ENCODE measurements at places on chromosomes 4 and X.

- DNase-seq = no peak
These were observed 797 bp downstream of the TXLNG start for GRCh38 chrX:16786791-16787735.

DNA sequence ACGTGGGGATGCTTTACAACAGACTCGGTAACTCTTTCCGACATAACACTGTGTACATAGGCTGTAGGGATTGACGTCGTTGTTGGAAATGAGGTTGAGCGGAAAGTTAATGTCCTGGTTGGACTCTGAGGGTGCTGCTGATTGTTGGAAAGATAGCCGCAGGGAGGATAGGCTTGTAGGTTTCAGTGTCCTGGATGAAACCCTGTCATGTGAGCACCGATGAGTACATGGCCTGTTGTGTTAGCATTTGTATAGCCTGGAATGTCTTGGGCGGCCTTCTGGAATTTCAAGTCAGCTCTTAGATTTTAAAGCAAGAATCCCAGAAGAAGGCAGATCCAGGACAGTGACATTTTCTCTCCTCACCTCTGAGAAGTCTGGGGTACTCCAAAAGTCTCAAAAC, 63.3 kb downstream of the TBC1D14 start:
- DNase-seq = no peak

DNA sequence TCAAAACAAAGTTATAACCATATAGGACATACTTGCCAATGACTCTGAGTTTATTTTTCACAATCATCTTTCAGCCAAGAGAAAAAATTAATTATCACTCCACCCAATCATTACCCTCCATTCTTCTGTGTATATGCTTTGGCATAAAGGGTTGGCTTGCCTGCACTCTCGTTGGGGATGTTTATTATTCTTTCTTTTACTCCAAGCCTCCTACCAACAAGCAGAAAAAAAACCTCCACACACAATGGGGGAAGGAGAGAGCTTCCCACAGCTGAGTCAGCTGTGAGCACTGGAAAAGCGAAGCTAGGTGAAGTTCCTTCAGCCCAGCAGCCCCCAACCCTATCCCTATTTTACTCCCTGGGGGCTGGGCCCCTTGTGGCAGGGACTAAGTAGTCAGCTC, 1.5 kb downstream of the OPHN1 start:
- DNase-seq = no peak

DNA sequence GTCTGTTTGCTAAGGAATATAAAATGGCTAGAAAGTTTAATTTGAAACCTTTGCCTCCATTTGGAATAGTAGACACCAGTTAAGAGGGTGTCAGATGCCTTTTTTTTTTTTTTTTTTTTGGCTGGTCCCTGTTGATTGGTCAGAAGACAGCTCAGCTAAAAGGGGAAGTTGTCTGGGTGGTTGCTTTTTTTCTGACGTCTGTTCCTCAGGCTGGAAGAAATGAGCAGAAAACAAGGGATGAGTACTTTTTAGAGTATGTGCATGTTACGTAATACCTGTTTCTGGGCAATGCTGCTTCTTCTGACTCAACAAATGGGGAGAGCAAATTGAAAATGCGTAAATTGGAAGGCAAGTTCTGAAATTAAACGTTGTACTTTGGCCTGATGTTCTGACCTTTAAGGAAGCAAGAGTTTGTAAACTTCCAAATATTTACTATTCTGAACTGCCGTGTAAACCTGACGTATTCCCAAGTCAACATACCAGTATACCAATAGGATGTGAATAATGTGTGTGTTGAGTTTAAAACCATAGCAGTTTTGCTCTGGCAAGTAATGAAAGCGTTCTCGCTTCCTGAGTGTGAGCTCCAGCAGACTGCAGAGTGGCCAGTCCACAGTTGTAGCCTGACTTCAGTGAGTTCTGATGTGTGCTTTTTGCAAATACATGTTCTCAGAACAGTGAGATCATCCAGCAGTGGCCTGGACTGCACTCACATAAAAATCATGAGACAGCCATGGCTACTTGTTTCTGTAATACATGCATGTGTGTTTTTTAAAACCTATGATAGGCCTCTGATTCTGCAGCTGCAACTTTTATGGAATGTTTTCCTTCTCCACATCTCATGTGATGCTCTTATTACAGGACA, 1.7 kb downstream of the SAT1 start:
- DNase-seq = no peak

DNA sequence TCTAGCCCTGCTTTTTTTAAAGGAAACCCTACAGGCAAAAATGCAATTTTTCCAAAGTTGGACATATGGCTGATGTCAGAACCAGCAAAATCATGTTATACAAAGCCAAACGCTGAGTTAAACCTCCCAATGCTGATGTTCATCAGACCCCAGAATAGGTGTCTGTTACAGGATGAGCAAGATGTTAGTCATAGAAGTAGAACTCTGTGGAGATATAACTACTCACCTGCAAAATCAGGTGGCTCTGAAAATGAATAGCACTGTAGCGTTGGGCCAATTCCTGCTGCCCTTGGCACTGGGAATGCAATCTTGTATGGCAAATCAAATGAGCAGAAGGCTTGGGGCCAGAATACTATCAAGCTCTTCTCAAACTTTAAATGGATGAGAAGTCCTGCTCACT, 634.1 kb downstream of the RPA4 start:
- no peak for DNase-seq

Data from NCI-H774 (cell line).